ENCODE measurements at places on chromosomes 6 and 20.

GRCh38 chr20:61073376-61073775 is 178.7 kb upstream of the CDH4 start:
- DNase-seq: no peak

GRCh38 chr6:148223424-148223842 is 119.2 kb upstream of the SASH1 start:
- DNase-seq: no peak

DNA sequence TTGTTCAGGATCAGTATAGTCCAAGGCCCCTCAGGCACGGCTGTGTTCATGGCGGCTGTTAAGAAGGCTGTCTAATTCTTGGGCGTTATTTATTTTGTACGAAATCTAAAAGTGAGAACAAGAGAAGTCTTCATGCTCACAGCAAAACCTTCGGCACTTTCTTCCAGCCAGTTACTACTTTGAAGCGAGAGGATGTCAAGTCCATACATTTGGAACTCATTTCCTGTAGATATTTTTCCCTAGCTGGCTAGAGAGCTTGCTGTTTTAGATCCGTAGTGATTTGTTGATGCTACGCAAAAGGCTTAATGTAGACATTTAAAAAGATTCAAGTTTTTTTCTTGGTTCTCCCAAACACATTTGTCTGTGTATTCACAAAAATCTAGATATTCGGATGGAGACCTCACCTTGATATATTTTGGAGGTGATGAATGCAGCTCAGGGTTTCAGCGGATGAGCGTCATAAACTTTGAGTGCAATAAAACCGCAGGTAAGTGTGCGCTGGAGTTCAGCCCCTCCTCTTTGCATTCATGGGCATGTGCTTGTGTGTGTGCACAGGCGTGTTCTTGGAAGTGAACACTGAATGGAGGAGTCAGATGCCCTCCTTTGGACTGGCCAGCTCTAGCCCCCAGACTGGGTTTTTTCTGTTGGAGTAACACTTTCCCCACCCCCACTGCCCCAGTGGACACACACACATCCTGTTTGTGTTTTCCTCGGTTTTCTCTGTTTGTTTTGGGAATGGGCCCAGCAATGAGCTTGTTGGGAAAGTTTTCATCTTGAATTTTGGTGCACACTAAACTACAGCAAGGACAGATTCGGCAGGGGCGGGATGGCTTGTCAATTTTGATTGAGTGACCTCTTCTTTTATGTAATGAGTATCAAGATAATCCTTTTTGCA is 65.4 kb downstream of the IGF2R start:
- no peak for DNase-seq

DNA sequence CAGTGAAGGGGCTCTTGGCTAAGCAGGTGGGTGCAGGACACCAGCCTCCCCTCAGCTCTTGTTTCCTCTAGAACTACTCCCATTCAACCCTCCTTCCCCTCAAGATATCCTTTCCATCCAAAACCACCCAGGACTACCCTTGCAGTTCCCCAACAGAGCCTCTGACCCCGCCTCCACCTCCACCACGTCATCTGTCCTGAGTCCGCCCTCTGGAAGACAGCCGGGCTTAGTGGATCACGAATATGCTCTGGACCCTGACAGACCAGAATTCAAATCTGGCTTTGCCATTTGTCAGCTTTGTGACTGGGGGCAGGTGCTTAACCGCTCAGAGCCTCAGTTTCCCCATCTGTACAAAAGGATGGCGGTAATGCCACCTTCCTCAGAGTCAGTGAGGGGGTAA is 31.4 kb downstream of the TFEB start:
- DNase-seq: no peak

GRCh38 chr20:50930139-50930975 is 880 bp downstream of the ADNP start:
- DNase-seq: no peak

- no peak for DNase-seq
These were observed 78.8 kb downstream of the TAF4 start for GRCh38 chr20:61986762-61987321.

GRCh38 chr20:48603819-48604405 is 223.9 kb downstream of the PREX1 start:
- no peak for DNase-seq

DNA sequence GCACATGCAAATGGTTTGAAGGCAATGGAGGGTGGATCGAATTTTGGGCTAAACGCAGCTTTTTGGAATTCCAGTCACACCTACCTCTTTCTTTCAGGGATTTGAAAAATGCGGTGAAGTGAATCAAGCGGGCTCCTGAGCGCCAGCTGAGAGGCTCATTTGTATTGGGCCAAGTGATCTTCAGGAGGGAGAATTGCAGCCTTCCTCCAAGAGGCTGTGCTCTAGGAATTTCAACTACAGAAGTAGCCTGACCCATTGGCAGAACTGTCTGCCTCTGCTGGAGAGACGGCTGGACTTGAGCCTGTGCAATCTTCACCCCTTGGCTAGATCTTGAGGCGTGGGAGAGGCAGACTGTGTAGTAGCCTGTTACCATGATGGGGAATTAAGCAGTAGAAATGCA is 5.7 kb upstream of the TIAM2 start:
- DNase-seq: no peak

DNA sequence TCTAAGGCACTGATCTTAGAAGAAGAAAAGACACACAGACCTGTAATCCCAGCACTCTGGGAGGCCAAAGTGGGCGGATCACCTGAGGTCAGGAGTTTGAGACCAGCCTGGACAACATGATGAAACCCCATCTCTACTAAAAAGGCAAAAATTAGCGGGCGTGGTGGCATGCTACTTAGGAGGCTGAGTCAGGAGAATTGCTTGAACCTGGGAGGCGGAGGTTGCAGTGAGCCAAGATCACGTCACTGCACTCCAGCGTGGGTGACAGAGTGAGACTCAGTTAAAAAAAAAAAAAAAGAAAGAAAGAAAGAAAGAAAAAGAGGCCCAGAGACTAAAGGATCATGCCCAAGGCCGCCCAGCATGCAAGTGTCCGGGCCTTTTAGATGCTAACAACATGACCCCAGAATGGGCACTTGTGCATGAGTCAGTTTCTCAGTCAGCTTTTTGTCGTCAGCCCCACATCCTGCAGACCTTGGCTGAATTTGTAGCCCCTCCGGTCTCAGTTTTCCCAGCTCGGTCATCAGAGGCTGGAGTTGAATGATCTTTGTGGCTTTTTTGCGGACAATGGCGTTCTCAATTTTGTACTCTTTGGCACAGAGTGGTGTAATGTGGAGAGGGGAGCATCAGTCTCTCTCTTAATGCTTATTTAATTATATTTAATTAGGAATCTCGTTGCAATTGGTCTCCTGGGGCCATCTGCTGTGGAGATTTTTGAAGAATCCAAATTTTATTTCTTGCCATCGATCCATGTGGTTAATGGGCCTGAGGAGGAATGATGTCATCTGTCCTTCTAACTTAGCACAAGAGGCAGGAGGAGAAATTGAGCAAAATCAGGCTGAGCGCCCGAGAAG is 30.6 kb upstream of the APCDD1L start:
- DNase-seq: no peak

GRCh38 chr6:38215651-38216311 is 396.3 kb downstream of the ZFAND3 start:
- DNase-seq: no peak

DNA sequence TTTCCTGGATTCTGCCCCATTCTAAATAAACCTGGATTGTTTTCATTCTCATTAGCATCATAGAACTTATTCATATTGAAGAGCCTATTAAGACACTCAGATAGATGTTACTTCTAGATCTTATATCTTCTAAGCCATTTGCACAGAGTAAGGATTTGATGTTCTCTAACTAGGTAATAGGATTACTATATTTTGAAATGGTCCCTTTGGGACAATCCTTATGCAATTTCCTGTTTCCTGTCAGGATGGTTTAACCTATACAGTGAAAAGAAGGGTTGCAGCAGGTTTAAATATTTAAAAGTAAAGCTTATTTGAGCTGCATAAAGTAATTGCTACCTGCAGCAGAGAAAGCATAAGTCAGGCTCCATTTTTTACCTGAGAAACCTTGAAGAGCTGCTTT is 860.1 kb downstream of the TFAP2A start:
- no peak for DNase-seq

DNA sequence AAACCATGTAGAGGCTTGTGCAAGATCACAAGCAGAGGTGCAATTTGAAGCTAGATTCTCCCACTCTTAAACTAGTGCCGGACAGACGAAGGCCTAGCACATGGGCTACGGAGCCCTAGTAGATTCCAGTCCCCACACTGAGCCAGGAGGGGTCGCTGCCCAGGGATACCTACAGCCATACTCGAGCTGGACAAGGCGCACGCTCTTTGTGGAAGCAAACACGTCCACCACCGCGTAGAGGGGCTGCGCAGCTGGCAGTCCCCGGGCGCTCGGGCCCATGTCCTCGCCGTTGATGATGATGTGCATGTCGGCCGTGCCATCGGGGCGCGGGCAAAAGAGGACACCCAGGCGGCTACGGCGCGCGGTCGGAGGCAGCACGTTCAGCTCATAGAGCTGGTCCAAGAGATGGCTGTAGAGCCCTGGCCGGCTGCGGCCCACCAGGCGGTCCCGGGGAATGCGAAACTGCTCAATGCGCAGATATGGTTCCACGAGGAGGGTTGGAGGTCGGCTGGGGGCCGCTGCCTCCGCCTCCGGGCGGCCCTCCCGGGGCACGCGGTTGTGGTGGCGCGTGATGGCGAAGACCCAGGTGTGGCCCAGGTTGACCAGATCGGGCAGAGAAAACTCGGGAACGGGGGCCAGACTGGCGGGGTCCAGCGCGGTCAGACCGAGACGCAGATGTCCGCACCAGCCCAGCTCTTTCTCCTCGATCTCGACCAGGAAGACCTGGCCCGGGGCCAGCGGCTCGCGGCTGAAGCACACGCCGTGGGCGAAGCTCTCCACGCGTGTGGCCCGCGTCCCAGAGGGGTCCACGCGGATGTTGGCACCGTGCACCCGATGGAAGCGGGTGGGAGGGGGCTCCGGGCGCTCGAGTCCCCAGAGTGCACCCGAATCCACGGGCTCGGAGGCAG is 677 bp downstream of the NEURL2 start:
- no peak for DNase-seq

DNA sequence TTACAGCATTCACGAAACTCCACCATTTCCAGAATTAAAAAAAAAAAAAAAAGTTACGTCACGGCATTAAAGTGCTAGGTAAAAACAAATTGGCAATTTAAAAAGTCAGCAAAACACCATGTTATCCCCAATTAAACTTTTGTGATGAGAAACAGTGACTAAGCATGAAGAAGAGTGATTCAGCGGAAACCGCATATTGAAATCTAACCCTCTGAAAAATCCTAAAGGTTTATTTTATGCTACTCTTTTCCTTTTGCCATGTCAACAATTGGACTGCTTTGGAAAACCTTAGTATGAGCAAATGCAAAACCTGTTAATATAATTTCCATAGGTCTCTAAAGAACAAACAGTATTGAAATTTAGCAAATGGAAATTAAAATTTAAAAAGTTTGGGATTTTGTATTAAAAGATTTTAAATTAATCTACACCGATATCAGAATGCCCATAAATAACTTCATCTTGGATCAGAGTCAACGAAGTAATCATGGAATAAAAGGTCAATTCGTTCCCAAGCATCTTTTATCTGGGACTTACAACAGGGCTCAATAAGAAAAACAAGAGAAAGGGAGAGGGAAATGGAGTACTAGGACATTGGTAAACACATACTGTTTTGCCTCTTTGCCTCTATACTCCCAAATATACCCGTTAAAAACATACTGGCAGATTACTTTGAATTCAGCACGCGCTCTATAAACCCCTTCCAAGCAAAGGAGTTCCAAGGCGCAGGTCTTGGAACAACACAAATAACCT is 1.1 kb downstream of the FBXO30 start:
- DNase-seq: no peak
